SK-N-SH (cell line): ENCODE measurements at places on chromosomes 13 and 19. TPM values are rescaled to one million over a fixed set of nuclear protein-coding genes. Genes with fewer than 3 reads are reported as not detected.

- no peak overlapping the region for H3K27ac ChIP-seq
- H3K4me1 ChIP-seq: no peaks in the 10 kb centered on the region
- no peak for DNase-seq
- no peaks in the 10 kb centered on the region for H3K27me3 ChIP-seq
- no peaks in the 10 kb centered on the region for H3K36me3 ChIP-seq
These were observed 15.0 kb downstream of the IGLON5 start for GRCh38 chr19:51326216-51327065.

The CGB8 gene
- 0.13 TPM in 1 of 2 replicates, not detected in the other for polyA plus RNA-seq

- no peaks in the 10 kb centered on the region for H3K36me3 ChIP-seq
- no peak for DNase-seq
- no peak overlapping the region for H3K27ac ChIP-seq
- peaks cover 16% of the 10 kb centered on the region; the same call in 1 of the 2 replicates for H3K4me1 ChIP-seq
- H3K27me3 ChIP-seq: no peaks in the 10 kb centered on the region
- H3K4me3 ChIP-seq: no peak overlapping the region
These were observed 435.1 kb downstream of the EFNB2 start for GRCh38 chr13:106100171-106100919.

GRCh38 chr13:99722338-99722818 is 221.1 kb downstream of the TM9SF2 start:
- no peaks in the 10 kb centered on the region for H3K36me3 ChIP-seq
- H3K27ac ChIP-seq: no peak overlapping the region
- H3K27me3 ChIP-seq: no peaks in the 10 kb centered on the region
- no peak for DNase-seq
- H3K4me3 ChIP-seq: no peak overlapping the region

DNA sequence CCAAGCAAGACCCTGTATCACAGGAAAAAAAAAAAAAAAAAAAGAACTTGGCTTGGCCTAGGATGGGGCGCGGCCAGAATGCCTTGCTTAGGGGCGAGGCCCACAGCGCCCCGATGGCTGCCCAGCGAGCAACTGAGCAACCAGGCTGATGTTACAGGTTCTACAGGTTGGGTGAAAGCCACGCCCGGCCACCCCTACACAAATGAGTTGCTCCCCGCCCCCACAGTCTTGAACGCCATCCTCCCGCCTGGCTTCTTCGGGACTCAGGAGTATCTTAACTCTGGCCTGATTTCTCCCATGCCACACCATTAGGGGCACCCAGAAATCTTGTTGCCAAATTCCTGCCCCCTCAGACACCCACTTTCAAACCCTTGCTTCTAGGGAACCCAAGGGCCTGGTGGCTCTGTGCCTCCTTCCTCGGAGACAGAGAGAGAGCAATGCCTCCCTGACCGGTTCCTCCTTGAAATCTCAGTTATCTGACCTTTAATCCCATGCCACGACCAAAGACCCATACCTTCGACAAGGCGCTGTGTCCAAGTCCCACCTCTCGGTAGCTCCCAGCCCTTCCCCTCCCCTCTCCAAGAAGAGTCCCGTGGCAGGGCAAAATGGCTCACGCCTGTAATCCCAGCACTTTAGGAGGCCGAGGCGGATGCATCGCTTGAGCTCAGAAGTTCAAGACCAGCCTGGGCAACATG is 1.1 kb upstream of the CBLC start:
- H3K27me3 ChIP-seq: no peaks in the 10 kb centered on the region
- no peaks in the 10 kb centered on the region for H3K4me1 ChIP-seq
- no peak overlapping the region for H3K4me3 ChIP-seq
- DNase-seq: no peak

The ZNF549 gene
- polyA plus RNA-seq: 2.4 and 3.3 TPM in 2 replicates

- H3K36me3 ChIP-seq: no peaks in the 10 kb centered on the region
- H3K27me3 ChIP-seq: no peaks in the 10 kb centered on the region
- no peak overlapping the region for H3K27ac ChIP-seq
- H3K4me1 ChIP-seq: peaks cover 27% of the 10 kb centered on the region; the same call in 1 of the 2 replicates
- no peak for DNase-seq
- H3K4me3 ChIP-seq: no peak overlapping the region
These were observed 137.3 kb upstream of the GPR12 start for GRCh38 chr13:26897706-26898550.

GRCh38 chr13:30303269-30303668 is 4.1 kb downstream of the KATNAL1 start:
- H3K36me3 ChIP-seq: peaks cover 7% of the 10 kb centered on the region
- no peak overlapping the region for H3K4me3 ChIP-seq
- peak overlapping the region; percentile 57 for H3K27ac ChIP-seq
- no peaks in the 10 kb centered on the region for H3K27me3 ChIP-seq

- H3K27ac ChIP-seq: no peak overlapping the region
- no peak overlapping the region for H3K4me3 ChIP-seq
- DNase-seq: no peak
- no peaks in the 10 kb centered on the region for H3K4me1 ChIP-seq
- H3K36me3 ChIP-seq: no peaks in the 10 kb centered on the region
- no peaks in the 10 kb centered on the region for H3K27me3 ChIP-seq
These were observed 137.9 kb upstream of the DACH1 start for GRCh38 chr13:72004784-72005374.

DNA sequence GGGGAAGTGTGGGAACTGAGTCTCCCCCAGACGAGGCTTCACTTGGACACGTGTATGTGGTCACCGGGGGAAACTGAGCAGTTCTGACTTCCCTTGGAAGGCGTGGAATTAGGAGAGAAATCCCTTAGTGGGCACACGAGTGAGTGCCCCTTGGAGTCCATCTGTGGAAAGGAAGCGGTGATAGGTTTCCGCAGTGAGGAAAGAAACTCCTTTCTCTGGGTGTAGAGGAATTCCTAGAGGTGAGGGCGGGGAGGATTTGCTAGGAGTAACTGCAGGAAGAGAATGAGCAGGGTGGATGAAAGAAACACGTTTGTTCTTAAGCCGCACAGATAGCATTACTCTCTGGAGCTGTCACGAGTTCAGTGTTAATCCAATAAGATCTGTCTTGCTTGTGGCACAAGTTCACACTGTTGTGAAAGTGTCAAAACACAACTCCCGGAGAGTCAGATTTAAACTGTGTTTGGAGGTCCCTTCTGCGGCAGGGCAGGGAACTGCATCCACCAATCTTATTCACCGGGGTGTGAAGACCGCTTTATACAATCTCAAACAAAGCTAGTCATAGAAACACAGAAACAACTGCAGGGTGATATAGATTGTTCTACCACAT is 1.2 kb downstream of the KL start:
- H3K36me3 ChIP-seq: no peaks in the 10 kb centered on the region
- no peak for DNase-seq
- peaks cover 14% of the 10 kb centered on the region; the same call in 1 of the 2 replicates for H3K27me3 ChIP-seq
- H3K27ac ChIP-seq: no peak overlapping the region

GRCh38 chr19:12284226-12284625 is 10.5 kb downstream of the ZNF44 start:
- H3K4me1 ChIP-seq: no peaks in the 10 kb centered on the region
- H3K36me3 ChIP-seq: no peaks in the 10 kb centered on the region; the same call in 1 of the 2 replicates
- H3K27ac ChIP-seq: no peak overlapping the region
- H3K27me3 ChIP-seq: no peaks in the 10 kb centered on the region
- H3K4me3 ChIP-seq: no peak overlapping the region
- no peak for DNase-seq

The CEACAM16 gene
- polyA plus RNA-seq: not detected in 2 replicates

The IFT88 gene
- 6.2 and 7.2 TPM in 2 replicates for polyA plus RNA-seq

DNA sequence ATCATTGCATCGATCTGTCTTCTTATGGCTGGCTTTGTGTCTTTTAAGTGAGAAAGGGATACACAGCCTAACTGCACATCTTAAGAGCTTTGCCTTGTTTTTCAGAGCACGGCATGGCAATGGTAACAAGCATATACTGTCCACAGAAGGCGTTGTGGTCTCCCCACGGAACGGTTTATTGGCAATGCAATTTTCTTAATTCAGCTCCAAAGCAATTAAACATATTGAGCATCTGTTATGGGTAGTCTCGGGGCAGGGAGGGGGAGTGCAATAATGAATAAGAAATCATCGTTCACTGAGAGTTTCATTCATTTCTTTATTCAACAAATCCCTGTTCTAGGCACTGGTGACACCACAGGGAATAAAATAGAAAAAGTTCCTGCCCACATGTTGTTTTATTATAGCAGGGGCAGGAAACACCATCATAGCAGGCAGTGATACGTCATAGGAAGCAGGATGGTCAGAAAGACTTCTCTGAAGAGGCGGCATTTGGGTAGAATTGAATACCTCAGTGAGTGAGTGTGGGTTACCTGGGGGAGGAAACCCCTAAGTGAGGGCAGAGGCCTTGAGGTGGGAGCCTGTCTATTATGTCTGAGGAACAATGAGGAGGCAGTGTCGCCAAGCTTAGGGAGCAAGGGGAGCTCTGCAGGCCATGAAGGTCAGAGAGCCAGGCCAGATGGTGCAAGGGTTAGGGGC is 185.7 kb upstream of the KL start:
- no peak overlapping the region for H3K4me3 ChIP-seq
- H3K27ac ChIP-seq: no peak overlapping the region
- no peaks in the 10 kb centered on the region for H3K27me3 ChIP-seq
- no peaks in the 10 kb centered on the region; the same call in 1 of the 2 replicates for H3K4me1 ChIP-seq

The CEACAM4 gene
- polyA plus RNA-seq: not detected in 2 replicates

The ANKLE1 gene
- 2.2 and 2.6 TPM in 2 replicates for polyA plus RNA-seq
